ENCODE measurements at places on chromosomes 4 and X.

- no peak for DNase-seq
Measured at GRCh38 chr4:57117491-57117890, 7.3 kb upstream of the IGFBP7 start.

DNA sequence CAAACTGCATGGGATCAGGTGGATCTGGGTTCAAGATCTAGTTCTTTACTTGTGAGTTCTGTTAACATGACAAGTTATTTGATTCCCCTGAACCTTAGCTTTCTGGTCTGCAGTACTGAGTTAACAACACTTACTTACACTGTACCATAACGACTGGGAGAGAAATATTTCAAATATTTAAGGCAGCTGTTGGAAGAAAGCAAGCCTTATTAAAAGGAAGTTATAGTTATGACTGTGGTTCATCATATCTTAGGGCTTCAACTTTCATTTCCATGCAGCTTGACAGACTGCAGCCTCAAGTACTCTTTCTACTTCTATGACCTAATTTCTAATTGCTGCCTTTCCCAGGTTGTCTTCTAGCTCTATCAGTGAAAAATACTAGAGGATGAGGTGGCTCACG is 40.0 kb upstream of the PDGFRA start:
- DNase-seq: no peak

DNA sequence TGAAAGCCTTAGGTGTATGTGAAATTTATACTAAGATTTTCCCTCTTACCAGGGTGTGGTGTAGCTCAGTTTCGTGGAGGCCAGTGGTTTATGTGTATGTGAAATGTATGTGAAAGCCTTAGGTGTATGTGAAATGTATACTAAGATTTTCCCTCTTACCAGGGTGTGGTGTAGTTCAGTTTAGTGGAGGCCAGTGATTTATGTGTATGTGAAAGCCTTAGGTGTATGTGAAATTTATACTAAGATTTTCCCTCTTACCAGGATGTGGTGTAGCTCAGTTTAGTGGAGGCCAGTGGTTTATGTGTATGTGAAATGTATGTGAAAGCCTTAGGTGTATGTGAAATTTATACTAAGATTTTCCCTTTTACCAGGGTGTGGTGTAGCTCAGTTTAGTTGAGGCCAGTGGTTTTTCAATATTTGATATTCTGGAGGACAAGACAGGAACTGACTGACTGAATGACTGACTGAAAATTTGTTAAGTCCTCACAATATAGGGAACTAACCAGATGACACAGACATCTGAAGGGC is 143.7 kb downstream of the NEXMIF start:
- no peak for DNase-seq

GRCh38 chrX:13283512-13283911 is 36.3 kb downstream of the ATXN3L start:
- no peak for DNase-seq

DNA sequence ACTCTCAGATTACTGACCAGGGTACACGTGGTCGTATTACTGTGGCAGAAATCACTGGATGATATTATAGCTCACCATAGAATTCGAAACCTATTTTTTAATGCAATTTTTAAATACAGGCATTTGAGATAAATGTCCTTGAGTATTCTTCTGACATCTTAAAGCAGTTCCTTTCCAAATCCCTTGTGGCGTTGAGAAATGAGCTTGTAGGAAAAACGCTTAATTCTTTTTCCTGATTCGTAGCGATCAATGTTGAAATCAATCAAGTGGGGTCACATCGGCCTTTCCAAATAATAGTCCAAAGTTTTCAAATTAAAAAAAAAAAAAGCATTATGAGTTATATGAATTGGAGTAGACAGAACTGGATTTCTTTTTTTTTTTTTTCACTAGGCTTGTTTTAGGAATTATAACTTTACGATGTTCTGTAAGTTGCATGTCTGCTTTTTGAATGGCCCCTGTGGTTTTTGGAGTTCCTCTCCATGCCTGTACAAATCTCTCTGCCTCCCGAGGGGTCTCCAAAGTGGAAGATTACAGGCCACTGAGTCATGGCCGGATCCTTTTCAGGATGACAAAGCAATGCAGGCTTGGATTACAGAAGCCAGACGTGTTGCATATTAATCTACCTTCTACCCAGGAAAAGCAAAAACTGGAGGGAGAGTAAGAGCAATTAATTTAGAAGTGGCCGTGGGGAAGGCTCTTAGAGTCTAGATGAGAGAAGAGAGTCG is 226.1 kb downstream of the SHOX start:
- no peak for DNase-seq

- no peak for DNase-seq
Measured at GRCh38 chr4:148112231-148112982, 329.8 kb downstream of the NR3C2 start.

GRCh38 chr4:41359836-41360213 is 103.1 kb downstream of the UCHL1 start:
- DNase-seq: no peak

- DNase-seq: no peak
Measured at GRCh38 chrX:116284400-116284799, 113.9 kb downstream of the AGTR2 start.

DNA sequence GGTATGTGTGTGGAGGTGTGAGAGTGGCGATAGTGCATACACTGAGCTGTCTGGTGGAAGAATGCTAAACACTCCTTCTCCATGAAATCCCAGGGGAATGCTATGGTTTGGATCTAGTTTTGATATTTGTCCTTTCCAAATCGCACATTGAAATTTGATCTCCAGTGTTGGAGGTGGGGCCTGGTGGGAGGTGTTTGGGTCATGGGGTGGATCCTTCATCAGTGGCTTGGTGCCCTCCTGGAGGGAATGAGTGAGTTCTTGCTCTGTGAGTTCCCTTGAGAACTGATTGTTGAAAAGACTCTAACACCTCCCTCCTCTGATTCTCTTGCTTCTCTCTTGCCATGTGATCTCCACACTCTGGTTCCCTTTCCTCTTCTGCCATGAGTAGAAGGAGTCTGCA is 114.1 kb upstream of the HHIP start:
- DNase-seq: no peak

DNA sequence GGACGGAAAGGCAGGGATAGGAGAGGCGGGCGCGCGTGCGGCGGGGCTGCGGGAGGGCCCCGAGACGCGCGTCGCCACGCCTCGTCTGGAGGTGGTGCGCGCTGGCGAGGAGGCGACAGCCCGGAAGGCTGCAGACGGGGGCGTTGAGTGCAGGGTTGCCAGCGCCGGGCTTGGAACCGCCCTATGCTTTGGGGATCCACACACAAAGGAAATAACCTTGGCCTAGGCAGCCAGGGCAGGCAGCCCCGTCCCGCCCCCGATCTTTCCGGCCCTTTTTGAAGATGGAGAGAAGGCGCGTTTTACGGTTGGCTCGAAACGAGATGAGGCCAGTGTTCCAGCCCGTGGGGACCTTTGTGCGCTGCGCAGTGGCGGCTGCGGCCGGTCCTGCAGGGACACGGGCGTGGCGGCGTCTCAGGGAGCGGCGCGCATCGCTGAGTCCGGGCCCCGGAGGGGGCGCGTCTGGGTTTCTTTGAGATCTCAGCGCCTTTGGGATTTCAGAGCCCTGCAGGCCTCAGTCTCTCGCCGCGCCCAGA is 50.8 kb upstream of the TRIM2 start:
- DNase-seq: peak; percentile 29

- DNase-seq: no peak
Measured at GRCh38 chr4:104756837-104757236, 262.1 kb upstream of the CXXC4 start.

- DNase-seq: no peak
Measured at GRCh38 chrX:13752646-13753045, 18.1 kb downstream of the OFD1 start.

GRCh38 chrX:8044947-8045346 is 117.7 kb upstream of the PNPLA4 start:
- no peak for DNase-seq

All from stimulated activated CD8-positive, alpha-beta memory T cell treated with anti-CD3 and anti-CD28 coated beads, Interleukin-7, amount 100 ng/mL, for 1 hour (primary cell).